ENCODE measurements at places on chromosomes 6 and 20.

GRCh38 chr6:147251072-147251471, 46.9 kb downstream of the STXBP5 start:
- DNase-seq: no peak

- DNase-seq: no peak
These were observed 47.2 kb downstream of the TMEM242 start for GRCh38 chr6:157276134-157276532.

DNA sequence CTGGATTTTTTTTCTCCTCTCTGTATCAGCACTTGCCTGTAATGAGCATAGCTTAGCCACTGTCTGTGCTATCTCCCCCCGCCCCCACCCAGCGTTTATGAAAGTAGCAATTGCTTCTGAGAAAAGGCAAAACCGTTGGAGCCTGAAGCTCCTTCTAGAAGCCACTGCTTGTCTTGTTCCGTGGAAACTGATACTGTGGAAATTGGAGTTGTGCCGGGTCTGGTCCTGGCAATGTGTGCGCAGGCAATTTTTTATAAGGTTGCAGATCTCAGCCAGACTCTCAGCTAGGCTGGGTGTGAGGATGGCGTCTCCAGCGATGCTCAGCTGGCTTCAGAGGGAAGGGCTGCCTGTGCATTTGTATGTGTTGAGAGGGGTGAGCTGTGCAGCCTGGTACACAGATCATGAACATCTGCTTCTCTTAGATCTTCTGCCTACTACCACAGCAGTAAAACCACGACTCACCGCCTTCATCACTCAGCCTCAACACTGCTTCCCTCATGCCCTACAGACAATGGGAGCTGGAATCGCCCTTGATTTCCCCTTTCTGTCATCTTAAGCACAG, 72.4 kb upstream of the GTSF1L start:
- DNase-seq: no peak

GRCh38 chr6:168126566-168127383, 47.8 kb upstream of the FRMD1 start:
- no peak for DNase-seq

DNA sequence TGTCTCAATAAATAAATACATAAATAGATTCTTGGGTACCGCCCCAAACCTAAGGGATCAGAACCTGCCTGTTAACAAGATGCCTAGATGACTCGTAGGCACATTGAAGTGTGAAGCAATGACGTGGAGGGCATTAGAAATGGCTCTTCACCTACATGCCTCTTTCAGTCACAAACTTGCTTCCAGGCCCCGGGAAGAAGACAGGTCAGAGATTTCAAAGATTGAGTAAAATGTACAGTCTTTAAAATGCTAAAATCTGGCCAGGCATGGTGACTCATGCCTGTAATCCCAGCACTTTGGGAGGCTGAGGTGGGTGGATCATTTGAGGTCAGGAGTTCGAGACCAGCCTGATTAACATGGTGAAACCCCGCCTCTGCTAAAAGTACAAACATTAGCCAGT, 480.8 kb upstream of the JARID2 start:
- DNase-seq: no peak

DNA sequence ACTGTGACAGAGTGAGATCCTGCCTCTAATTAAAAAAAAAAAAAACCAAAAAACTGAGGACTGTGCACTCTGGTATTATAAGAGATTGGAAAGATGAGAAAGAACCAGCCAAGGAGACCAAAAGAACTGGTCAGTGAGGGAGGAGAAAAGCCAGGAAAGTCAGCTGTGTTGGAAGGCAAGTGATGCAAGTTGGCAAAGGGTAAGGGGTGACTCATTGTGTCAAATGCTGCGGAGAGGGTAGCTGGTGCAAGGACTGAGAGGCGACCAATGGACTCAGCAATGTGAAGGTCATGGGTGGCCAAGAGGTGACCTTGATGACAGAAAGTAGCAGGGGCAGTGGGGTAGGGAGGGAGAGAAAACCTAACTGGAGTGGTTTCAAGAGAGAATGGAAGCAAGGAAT, 27.4 kb upstream of the LRRN4 start:
- no peak for DNase-seq

DNA sequence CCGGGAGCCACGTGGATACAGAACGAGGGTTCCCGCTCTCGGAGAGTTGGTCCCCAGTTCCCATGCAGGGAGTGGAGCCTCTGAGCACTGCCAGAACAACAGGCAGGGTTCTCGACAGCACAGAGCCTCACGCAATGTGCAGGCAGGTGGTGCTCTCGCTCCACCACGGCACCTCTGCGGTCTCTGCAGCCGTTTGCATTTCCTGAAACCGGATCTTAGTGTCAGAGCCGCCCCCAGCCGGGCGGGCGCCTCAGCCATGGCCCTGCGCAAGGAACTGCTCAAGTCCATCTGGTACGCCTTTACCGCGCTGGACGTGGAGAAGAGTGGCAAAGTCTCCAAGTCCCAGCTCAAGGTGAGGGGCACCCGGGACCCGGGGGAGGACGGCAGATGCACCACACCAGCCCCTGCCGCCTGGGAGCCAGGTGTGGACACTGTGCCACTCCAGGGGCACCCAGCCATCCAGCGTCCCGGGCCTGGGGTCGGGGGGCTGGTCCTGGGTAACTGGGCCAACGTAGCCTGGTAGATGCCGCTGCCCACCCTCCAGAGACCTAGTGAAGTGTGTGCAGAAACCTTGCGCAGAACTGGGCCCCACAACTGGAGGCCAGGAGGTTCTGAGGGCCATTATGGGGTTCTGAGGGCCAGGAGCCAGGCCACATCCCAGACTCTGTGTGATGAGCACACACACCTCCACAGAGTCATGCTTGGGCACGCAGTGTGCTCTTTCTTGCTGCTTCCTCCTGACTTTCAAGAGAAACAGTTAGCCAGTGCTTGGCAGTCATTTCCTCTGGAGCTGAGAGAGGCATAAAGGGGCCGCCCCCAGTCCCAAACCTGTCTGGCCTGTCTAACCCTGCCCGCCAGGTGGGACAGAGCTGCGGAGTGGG, at the start of gene DEF6:
DEF6 (plus strand) TSS at position 218 of the 881 bp plus-strand sequence; CDS start at position 257, 39 bp downstream.
- peak; percentile 87 for DNase-seq

GRCh38 chr6:117480651-117481050, 1.8 kb upstream of the DCBLD1 start:
- no peak for DNase-seq

DNA sequence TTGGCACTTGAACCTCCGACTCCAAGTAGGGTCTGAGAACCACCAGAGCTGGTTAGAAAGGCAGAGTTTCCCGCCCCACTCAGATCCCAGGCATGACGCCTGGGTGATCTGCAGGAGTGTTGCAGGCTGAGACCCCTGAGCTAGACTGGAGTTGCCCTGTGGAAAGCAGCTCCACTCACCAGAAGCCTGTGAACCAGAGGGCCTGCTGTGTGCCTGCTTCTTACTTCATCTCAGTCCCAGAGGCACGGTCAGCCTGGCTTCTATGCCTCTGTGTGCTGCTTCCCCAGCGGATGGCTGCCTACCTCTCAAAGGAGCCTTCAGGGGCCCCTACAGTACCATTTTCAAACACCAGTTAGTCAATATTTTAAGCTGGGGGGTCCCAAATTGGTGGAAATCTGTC, 15.6 kb upstream of the CCN6 start:
- no peak for DNase-seq

- no peak for DNase-seq
These were observed 134.7 kb upstream of the CDYL start for GRCh38 chr6:4641461-4641860.

GRCh38 chr6:44117397-44118128, 9.7 kb downstream of the MRPL14 start:
- DNase-seq: no peak

GRCh38 chr6:144613859-144614258, 328.7 kb downstream of the UTRN start:
- no peak for DNase-seq

- DNase-seq: no peak
These were observed 29.9 kb upstream of the ADIG start for GRCh38 chr20:38551056-38551626.

DNA sequence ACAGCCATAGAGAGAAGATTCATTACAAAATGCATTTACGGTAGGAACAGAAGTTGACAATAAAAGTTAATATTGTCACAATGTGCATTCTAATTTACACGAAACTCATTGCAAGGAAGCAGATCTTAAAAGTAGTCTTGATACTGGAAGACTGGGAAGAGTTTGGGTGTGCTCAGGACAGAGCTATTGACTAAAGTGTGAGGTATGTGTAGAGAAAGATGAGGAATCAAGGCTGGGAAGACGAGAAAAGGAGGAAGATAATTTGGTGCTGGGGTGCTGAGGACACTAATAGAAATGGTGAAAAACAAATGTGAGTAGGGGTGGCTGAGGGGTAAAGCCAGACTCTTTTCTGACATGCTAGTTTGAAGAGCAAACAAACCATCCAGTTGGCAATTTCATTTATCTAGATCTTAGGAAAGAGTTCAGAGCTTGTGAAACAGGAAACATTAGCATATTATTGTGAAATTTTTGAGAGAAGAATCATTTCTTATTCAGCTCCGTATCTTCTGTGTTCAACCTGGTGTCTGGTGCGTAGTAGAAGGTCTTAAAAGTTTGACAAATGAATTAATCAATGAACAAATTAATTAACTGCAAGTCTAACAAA, 72.7 kb downstream of the ELOVL4 start:
- no peak for DNase-seq

DNA sequence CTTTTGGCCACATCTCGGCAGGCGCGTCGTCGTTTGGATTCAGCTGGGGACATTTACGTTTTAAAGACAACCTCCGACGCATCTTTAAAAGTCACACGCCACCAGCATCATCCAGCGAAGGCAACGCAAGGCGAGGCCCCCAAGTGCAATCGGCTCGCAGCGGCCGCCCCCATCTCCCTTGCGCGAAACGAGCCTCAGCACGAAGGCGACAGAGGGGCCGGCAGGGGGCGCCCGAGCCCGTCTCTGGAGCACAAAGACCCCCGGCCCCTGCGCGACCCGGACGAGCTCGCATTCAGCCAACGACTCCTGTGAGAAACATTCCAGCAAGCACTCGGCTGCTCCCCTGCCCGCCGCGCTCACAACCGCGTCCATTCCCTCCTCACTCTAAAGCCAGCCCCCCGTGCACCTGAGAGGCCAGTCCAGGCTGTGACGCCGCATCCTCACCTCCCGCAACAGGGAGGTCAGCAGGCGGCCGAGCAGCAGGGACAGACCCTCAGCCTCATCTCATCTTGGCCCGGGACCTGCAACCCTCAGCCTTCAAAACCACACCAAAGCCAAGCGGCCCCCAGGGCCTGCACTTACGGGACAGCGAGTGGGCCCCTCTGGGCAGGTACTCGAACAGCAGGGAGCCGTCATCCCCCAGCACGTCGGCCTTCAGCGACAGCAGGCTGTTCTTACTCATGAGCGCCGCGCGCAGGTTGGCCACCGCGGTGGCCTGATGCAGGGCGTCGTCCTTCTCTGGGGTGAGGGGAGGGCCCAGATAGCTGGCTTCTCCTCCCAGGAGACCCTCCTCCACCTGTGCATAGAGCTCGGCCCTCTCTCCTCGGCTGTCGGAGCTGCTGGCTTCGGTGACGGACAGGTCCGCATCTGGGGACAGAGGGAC, 35.8 kb downstream of the SLC2A4RG start:
- no peak for DNase-seq

GRCh38 chr6:39102071-39102820, 12.7 kb downstream of the SAYSD1 start:
- DNase-seq: no peak

DNA sequence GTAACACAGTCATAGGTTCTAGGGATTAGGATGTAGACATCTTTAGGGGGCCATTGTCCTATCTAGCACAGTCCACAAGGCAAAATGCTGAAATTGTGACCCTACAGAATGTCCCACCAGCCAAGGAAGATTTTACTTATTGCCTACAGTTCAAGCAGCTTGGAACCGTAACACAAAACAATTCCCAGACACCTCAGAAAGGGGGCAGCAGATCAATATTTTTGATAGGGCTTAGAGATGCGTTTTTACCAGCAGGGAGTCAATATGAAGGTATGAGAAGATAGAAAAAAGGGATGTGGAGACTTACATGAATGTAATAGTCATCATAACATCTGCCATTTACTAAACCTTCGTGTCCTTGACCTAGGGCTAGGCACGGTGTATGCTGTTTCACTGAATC, 81.0 kb downstream of the TMEM170B start:
- no peak for DNase-seq

GRCh38 chr6:153231048-153231646, 100.1 kb upstream of the RGS17 start:
- DNase-seq: peak; percentile 68

DNA sequence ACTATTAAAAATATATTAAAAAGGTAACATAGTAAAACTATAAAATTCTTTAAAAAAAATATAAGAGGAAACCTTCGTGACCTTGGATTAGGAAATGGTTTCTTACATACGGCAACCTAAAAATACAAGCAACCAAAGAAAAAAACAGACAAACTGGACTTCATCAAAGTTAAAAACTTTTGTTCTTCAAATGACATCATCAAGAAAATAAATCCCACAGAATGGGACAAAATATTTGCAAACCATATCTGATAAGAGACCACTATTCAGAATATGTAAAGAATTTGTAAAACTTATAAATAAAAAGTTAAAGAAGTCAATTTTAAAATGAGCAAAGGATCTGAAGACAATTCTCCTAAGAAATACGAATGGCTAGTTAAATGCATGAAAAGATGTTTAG, 110.0 kb downstream of the ATG5 start:
- no peak for DNase-seq

GRCh38 chr6:119147101-119148053, 68.9 kb upstream of the FAM184A start:
- DNase-seq: peak; percentile 68

Measured in sciatic nerve (tissue), 2 donors.